ENCODE measurements at places on chromosomes 6 and 20. TPM values are rescaled to one million over a fixed set of nuclear protein-coding genes. Genes with fewer than 3 reads are reported as not detected.

- DNase-seq, result no peak
Observed at GRCh38 chr20:57618091-57618763, 2.0 kb downstream of the ZBP1 start.

GRCh38 chr6:163390770-163391169 is 23.7 kb upstream of the QKI start:
- DNase-seq, result no peak

- DNase-seq, result no peak
Observed at GRCh38 chr6:163806755-163807499, 392.4 kb downstream of the QKI start.

- no peak for DNase-seq
Observed at GRCh38 chr20:39785252-39785917, 823.2 kb downstream of the DHX35 start.

DNA sequence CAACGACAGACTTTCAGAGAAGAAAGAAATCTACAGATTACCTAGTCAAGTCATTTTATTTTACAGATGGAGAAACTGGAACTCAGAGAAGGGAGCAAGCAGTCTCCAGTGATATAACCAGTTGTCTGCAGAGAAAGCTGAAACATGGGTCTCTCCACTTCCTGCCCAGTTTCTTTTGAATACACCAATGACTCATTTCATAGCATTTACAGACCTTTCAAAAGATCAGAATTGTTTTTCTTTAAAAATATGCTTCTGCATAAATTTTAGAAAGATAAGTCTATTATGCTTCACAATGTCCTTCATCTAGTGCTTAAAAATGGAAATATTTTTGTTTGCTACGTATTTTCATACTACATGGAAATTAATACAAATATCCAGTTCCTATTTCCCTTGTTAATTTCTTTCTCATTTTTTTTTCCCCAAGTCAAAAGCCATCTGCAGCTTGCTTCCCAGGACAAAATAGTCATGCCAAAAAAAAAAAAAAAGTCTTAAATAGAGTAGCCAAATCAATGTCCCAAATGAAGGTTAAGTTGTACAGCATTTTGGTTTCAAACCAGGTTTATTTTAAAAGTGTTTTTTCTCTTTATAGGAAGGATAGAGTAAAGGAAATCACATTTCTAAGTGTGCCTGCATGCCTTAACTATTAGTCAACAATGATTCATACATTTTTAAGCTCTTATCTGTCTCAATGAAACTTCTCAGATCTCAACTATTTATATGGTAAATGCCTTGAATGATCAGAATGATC is 36.9 kb downstream of the ARHGAP18 start:
- no peak for DNase-seq

- DNase-seq, result no peak
Observed at GRCh38 chr6:113540466-113540865, 316.7 kb upstream of the MARCKS start.

- DNase-seq, result no peak
Observed at GRCh38 chr6:706146-706545, 13.2 kb upstream of the EXOC2 start.

DNA sequence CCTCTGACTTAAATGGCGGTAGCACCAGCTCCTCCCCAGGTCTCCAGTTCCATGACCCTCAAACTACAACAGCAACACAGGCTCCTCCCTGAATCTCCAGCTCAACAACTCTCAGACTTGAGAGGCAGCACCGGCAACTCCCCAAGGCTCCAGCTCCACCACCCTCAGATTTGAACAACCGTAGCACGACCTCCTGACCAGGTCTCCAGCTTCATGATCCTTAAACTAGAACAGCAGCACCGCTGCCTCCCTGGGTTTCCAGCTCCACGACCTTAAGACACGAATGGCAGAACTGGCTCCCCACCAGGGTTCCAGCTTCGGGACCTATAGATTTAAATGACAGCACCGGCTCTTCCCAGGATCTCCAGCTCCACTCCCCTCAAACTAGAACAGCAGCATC is 325.8 kb downstream of the PREX1 start:
- DNase-seq, result no peak

GRCh38 chr6:123127807-123128206 is 131.8 kb downstream of the CLVS2 start:
- no peak for DNase-seq

DNA sequence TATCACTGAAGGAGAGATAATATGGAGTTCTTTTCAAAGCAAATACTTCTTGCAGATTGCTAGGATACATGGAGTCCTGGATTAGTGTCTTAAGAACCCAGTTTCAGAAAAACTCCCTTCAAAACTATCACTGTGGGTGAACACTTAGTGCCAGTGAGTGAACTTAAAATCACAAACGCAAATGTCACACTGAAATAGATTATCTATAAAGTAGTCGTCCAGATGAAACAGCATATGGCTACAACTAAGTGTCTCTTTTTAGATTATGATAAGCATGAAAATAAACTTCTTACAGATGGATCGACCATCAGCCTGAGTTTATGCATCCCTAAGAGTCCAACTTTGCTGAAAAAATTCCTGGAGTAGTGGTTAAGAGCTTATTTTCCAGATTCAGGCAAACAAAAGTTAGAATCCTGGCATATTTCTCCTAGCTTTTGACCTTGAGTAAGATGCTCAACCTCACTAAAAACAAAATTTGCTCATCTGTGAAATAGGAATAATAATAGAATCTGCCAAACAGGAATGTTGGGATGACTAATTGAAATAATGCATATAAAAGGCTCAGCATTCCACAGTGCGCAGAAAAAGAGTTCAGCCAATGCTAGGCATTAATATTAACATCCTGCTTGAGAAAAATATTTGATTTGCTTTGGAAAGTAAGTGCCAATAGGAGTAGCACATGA is 70.4 kb downstream of the DOK5 start:
- no peak for DNase-seq

GRCh38 chr6:107198631-107199416 is 83.5 kb upstream of the BEND3 start:
- DNase-seq, result no peak

DNA sequence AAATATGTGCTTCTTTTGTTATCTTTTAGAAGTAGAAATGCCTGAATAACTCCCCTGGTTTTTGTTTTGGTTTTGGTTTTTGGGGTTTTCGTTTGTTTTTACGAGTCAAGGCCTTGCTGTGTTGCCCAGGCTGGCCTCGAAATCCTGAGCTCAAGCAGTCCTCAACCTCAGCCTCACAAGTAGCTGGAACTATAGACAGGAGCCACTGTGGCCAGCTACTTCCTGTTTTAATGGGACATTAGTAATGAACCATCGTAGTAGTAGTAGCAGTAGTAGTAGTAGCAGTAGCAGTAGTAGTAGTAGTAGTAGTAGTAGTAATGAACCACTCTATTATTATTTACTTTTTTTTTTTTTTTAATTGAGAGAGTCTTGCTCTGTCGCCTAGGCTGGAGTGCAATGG is 66.0 kb downstream of the UBR2 start:
- DNase-seq, result no peak

- DNase-seq, result no peak
Observed at GRCh38 chr20:11379257-11380011, 538.3 kb upstream of the BTBD3 start.

DNA sequence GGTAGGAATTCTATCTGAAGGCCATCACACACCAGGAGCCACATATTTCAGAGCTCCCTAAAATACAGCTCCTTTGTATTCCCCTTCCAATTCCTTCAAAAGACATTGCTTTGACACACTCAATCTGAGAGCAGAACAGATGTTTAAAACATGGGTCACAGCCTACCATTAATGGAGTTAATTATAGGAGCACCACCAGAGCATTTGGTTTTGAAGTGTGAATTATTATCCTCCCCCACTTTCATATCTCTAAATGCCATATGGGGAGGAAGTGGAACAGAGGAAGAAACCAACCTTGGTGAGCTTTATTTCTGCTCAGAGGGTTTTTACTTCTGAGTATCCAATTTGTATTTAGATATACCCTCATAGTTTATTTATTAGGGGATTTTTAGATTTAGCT is 50.7 kb upstream of the TNFRSF21 start:
- DNase-seq, result no peak

DNA sequence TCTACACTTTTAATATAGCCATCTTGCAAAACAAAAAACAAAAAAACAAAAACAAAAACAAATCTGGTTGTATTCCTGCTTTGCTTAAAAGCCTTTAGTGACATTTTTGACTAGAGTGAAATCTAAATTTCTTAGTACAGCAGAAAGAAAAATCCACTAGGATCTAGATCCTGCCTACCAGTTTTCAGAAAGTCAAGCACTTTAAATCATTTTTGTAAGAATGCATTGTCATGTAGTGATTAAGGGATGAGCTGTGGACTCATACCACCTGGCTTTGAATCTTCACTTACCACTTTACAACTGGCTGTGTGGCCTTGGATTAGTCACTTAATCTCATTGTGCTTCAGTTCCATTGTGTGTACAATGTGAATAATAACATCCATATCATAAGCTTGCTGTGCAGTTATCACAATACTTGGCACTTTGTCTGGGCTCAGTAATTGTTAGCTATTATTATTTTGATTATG is 4.0 kb downstream of the MKKS start:
- DNase-seq, result no peak

DNA sequence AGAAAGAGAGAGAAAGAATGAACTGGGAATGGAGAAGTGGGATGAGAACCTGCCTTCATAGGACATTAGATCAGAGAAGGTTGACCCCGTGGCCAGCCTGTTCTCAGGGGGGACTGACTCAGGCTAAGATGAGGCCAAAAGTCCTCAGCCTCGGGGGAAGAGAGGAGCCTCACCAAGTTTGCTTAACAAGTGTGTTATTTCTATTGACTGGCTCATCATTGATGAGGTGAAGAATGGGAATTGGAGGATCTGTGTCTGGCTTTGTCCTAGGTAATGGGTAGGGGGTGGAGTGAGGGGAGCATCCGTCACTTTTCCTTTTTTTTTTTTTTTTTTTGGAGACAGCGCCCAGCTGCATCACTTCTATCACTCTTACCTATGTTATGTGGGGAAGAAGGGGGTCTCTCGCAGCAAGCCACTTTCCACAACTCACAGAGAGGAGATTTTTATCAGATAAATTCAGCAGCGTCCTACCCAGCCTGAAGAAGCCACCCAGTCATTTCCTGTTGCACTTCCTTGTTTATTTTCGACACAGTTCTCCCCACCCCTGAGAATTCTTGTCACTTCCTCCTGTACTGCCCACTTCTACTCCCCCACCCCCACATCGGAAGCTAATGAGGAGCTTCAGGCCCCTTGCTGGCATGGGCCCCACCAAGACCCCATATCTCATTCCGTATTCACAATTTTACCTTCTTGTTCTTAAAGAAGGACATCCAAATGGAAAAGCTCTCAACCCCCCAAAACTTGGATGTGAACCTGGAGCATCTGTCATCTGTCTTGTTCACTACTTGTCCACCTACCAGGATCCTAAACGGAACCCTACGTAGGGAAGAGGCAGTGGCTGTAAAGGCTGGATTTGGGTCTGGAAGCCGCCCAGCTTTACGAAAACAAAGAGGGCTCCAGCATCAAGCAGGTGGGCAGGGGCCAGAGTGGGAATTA is 2.8 kb upstream of the RNASET2 start:
- no peak for DNase-seq

DNA sequence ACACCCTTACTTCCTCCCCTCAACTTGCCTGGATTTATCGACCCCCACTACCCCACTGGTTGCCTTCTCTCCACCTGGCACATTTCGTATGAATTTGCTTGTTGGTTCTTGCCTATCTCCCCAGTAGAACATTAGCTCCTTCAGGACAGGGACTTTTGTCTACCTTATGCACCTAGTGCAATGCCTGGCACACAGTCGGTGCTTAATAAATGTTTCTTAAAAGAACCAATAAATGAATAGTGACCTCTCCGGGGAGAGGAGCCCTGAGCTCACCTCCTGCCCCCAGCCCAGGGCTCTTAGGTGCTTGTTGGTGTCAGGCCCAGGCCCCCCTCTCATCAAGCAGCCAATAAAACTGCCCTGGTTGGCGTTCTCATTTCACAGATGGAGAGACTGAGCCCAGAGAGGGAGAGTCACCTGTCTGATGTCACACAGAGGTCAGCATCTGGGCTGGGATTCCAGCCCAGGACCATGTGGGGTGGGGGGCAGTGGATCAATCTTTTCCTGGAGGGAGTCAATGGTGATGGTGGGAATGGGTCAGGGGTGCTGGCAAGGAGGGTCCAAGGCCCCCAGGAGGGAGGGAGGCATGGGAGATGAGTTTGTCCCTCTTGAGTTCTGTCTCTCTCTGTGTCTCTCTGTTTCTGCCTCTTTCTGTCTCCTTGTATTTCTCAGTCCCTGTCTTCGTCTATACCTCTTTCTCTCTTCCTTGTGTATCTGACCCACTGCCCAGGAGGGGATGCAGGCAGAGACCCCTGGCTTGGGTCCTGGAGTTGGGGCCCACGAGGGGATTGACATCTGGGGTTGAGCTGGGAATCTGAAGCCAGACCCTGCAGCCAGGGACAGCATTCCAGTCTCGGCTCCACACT is 89.6 kb downstream of the CEBPB start:
- DNase-seq, result no peak

TSHZ2 gene
- 18.6 TPM for polyA plus RNA-seq

TNXB gene
- polyA plus RNA-seq, result 6.8 TPM

SF3B5 gene
- polyA plus RNA-seq, result 303 TPM

CD109 gene
- polyA plus RNA-seq, result 0.97 TPM

MAS1 gene
- 0.15 TPM for polyA plus RNA-seq

ADAM33 gene
- 0.42 TPM for polyA plus RNA-seq

PCMT1 gene
- polyA plus RNA-seq, result 192 TPM
